Liver (tissue), 10 donors: ENCODE measurements at places on chromosomes 1 and 21. TPM values are rescaled to one million over a fixed set of nuclear protein-coding genes. Genes with fewer than 3 reads are reported as not detected.

GRCh38 chr1:234771642-234772344 lies 161.8 kb upstream of the IRF2BP2 start:
- no peaks in the 10 kb centered on the region for H3K36me3 ChIP-seq
- H3K27me3 ChIP-seq = no peaks in the 10 kb centered on the region
- no peak overlapping the region for H3K4me3 ChIP-seq
- DNase-seq = no peak

DNA sequence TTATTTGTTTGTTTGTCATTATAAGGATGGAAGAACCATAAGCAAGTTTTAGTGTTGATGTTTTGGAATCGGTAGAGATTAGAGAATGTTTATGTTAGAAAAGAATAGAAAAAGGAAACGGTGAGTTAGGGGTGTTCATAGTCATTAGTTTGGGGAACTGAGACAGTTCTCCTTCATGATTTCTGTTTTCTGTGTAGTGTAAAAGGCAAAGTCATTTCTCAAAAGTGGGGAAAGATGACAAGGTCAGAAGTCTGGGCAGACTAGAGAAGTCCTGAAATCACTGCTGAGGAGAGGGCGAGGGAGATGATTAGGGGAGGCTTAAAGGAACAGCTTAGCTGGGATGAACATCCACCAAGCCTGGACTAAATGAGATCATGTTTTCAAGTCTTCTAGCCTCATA lies 498.9 kb downstream of the TTLL7 start:
- no peak overlapping the region for H3K27ac ChIP-seq
- no peak for DNase-seq
- H3K36me3 ChIP-seq = no peaks in the 10 kb centered on the region

- no peaks in the 10 kb centered on the region for H3K4me1 ChIP-seq
- H3K4me3 ChIP-seq = no peak overlapping the region
- no peaks in the 10 kb centered on the region for H3K27me3 ChIP-seq
- no peak for DNase-seq
These were observed 137.3 kb downstream of the NAV1 start for GRCh38 chr1:201676197-201676596.

The C8B gene
- 151 TPM for total RNA-seq

The OVAAL gene
- total RNA-seq = not detected

The STK40 gene
- 22.3 TPM for total RNA-seq

The PCBP3 gene
- 0.37 TPM for total RNA-seq
